ENCODE measurements at places on chromosomes 4 and X.

GRCh38 chr4:79207281-79207680 lies 118.6 kb downstream of the NAA11 start:
- no peak for DNase-seq

GRCh38 chrX:108018656-108019381 lies 26.0 kb upstream of the VSIG1 start:
- no peak for DNase-seq

DNA sequence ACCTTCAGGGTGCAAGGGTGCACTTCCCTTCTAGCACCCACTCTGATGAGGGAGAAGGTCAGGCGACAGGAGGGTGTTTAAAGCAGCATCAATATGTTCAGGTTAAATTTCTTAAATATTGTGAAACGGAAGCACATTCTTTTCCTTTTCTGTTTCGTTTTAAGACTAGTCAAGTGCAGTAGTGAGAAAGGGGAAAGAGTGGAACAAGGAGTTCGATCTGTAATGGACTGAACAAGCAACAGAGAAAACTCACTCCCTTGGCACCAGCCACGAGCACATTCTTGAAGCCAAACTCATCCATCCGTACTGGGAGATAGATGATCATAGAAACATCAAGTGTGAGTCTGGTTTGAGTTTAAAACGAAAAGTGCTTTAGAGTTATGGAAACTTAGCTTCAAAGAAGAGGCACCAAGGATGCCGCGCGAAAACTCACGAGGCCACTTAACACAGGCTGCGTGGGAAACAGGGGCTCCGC lies 815 bp downstream of the FAM53A start:
- DNase-seq: no peak

GRCh38 chrX:124028182-124028581 lies 66.7 kb downstream of the STAG2 start:
- DNase-seq: no peak

DNA sequence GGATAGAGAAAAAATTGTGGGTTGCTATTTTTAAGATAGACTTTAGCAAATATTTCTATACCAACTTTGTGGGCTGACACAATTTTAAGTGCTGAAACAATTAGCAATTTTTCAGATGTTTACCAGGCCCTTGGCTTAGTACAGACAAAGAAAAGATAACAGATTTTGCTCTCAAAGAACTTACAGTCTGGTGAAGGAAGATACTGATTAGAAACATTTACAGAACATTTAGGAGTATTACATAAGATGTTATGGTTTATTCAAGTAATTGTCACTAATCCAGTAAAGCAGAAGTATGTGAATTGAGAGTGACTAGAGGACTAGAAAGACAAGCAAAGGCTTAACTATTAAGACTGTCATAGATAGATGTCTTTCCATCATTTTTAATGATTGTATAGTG lies 35.3 kb upstream of the NDUFC1 start:
- DNase-seq: no peak

- no peak for DNase-seq
Measured at GRCh38 chr4:84826681-84827080, 139.8 kb downstream of the WDFY3 start.

DNA sequence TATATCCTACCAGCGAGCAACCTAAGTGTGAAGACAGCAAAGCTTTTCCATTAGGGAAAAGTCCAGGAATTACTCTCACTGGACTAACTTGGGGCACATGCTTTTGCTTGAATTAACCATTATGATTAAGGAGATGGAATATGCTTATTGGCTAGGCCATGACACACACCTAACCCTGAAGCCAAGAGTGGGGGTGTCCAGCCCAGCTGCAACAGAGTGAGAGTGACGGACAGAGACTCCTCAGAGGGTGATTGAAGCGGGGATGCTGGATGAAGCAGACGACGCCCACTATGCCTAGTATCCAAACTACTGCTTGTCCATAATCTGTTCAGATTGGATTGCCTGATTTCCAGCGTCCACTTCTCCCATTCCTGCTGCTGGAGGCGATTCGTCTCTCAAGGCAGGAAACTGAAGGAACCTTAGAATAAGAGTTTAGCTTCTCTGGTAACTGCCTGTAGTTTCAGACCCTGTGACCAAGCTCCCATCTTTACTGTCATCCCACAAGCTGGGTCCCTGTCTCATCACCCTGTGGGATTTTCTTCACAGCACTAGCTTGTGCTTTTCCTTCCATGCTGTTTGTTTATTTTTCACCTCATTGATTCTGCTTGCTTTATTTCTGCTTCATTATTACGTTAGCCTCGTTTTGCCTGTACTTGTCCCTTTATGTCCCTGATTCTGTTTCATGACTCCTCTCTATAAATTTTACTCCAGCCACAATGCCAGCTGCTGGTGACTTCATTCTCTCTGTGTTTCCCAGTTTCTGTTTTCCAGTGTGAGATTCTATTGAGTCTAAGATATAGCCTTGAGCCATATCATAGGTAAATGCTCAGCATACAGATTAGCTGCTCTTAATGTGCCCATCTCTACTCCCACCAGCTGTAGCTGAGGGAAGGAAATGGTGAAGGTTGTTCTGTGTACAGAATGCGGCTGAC lies 19.0 kb downstream of the FAM47E start:
- no peak for DNase-seq

GRCh38 chr4:123568936-123569335 lies 172.3 kb downstream of the SPRY1 start:
- no peak for DNase-seq

DNA sequence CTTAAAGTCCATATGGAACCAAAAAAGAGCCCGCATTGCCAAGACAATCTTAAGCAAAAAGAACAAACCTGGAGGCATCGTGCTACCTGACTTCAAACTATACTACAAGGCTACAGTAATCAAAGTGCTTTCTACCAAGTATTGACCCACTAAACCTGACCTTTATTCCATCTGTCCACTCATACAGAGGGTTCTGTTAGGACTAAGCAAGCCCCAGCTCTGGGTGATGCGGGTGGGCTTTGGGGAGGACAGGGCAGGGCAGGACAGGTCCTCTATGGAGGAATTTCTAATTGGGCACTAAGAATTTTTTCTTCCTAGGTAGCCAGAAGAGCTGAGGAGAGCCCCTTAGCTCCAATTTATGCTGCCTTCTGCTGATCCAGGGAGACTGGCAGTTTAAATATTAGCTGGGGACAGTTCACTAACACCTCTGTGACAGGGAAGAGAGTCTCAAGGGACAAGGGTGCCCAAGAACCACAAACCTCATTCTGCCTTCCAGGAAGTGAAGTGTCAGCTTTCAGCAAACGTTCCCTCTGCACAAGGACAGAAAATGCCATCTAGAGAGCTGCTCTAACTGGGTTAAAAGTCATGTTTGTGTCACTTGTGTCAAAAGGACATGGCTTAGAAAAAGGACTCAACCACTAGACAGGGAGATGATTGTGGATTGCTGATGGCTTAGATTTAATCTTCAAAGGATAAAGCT lies 143.2 kb downstream of the KIT start:
- peak; percentile 4 for DNase-seq

Data from GM19239 (cell line).